ENCODE measurements at places on chromosomes 16 and 17.

- no peak for DNase-seq
Measured at GRCh38 chr17:37671028-37671823, 28.0 kb upstream of the DDX52 start.

DNA sequence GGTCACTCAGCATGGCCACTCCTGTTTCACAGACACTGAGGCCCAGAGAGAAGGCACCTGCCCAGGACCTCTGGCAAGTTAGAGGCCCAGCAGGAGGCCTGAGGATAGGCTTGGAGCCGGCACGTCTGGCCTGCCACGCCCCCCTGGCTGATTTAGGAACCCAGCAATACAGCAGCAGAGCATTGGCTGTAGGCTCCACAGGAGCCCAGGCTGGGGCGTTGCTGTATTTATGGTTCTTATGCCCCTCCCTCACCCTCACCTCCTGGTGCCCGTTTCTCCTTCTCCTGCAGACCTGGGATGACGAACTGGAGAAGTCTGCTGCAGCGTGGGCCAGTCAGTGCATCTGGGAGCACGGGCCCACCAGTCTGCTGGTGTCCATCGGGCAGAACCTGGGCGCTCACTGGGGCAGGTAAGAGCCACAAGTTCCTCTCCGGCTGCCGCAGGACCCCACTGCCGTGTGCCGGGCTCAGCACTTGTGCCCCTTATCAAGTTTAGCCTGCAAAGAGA is 25.8 kb downstream of the CRISPLD2 start:
- DNase-seq = no peak

DNA sequence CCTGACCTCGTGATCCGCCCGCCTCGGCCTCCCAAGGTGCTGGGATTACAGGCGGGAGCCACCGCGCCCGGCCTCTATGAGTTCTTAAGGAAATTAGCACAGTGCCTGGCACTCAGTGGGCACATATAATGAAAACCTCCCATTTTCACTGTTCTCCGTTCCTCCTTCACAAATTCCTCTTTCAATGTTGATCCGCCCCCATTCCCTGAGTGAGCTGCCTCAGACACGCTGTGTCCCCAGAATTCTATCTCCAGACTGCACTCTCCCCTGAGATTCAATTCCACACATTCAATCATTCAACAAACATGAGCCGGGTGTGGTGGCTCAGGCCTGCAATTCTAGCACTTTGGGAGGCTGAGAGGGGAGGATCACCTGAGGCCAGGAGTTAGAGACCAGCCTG is 7.0 kb downstream of the P2RX1 start:
- no peak for DNase-seq

DNA sequence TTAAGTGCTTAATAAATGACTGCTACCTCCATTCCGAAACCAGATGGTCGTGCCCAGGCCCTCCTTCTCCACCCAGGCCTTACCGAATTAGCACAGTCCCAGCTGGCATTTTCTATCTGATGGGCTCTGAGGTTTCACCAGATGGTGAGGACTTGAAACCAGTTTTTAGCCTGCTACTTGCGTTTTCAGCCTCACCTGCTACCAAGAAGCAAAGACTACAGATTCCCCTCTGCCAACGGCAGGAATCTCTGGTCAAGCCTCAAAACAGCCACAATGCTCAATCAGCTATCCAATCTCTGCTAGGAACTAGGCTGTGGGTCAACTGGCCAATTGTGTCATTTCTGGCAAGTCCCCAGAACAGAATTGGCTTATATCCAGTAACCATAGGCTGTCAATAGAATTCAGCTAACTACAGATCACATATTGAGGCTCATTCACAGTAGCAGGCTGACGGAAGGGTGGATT is 11.7 kb downstream of the PECAM1 start:
- DNase-seq = no peak

DNA sequence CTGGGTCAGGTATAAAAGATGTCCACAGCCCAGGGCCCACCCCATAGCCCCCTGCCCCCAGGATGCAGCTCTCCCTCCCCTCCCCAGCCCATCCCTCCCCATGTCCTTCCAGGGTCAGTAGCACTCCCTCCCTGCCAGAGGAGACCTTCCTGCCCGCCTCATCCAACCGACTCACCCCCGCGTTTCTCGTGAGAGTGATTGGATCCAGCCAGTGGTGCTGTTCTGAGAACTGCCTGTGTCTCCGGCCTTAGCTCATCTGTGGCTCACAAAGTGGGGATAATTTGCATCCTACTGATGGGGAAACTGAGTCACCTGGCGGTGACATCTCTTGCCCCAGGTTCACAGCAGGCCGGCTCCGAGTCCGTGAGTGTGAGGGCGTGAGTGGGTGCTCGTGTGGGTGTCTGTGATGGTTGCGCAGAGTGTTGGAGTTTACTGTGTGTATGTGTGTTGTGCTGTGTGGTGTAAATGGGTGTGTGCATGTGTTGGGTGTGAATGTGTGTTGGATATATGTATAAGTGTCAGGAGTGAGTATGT is 90.7 kb upstream of the GSE1 start:
- no peak for DNase-seq

GRCh38 chr17:21814776-21815175 is 122.5 kb downstream of the KCNJ18 start:
- no peak for DNase-seq

- DNase-seq = peak; percentile 72
Measured at GRCh38 chr16:3963203-3963602, 82.7 kb upstream of the CREBBP start.

DNA sequence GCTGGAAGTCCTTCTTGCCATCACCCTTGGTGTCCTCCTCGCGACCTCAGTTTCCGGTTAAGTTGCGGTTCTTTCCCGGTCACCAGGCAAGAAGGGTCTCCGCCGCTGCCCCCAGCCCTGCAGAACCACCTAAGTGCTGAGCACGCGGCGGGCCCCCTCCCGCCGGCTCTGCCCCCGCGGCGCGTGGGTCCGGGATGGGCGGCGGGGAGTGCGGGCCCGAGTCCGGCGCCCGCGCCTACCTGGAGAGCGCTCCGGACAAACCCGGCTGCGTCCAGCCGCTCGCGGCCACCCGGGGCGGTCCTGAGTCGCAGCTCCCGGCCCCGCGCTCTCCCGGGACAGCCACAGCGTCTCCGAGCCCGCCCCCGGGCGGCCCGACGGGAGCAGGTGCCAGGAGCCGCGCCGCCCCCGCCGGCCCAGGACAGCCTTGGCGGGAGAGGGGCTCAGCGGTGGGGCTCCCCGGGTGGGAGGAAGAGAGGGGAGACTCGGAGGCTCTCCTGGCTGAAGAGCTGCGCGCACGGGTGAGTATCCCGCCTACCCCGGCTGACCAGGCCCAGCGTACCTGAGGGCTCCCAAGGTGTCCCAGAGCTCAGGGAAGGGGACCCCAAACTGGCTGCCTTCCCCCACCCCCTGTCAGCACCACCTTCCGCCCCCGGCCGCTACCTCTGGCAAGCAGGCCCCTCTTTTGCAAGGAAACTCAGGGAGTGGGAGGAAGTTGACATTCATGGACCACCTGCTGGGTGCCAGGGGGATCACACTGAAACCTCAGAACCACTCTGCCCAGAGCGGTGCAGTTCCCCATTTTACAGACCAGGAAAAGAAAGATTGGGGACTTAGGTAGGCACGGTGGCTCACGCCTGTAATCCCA is 22.2 kb upstream of the C17orf113 start:
- DNase-seq = peak; percentile 41

DNA sequence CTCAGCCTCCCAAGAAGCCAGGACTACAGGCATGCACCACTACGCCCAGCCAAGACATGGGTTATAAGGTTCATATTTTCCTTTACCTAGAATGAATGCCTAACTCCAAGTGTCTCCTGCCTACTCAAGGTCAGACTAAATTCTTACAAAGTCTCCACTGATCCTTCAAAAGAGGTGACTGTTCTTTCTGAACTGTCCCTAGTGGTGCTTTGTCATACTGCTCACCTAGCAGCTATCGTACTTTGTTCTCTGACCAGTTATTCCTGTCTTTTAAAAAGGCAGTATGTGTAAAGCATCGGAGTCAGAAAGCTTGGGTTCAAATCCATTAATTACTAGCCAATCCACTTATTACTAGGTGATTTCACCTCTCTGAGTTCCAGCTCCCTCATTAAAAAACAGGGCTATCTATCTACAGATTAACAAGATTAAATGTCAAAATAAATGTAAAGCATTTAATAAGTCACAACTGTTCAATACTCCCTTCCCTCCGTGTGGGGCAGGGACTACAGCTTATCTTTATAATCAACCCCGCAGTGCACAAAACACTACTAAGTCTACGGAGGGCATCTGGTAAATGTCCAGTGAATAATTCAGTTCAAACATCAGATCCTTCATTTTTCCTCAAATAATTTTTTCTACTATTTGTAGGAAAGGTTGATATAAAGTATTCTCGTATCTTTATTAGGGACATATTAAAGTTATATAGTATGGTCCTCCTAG is 20.0 kb upstream of the ITGA2B start:
- no peak for DNase-seq

DNA sequence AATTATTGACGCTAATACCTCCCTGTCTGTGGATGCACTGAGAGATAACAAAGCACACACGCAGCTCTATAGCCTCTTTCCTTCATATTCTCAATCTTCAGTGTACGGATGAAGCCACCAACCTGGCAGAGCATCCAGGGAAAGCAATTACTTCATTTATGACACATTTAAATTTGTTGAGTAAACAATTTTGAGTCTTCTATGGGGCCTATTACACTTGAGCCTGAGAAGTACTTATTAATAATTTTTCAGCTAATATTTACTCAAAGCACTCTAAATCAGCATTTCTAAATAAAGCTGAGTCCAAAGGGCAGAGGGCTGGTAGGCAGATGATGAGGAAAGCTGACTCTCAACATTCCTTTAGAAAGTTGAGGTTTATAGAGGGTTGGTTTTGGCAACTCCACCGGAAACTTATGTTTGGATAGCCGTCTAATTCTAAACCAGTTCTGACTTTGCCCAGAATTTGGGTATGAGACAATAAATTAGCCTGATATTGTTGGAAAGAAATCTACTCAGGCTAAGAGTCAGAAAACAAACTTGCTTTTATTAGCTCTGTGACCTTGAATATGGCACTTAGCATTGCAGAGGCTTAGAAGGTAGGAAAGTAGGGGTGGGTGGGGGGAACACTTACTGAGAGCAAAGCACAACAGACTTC is 643.5 kb downstream of the CDH11 start:
- no peak for DNase-seq

DNA sequence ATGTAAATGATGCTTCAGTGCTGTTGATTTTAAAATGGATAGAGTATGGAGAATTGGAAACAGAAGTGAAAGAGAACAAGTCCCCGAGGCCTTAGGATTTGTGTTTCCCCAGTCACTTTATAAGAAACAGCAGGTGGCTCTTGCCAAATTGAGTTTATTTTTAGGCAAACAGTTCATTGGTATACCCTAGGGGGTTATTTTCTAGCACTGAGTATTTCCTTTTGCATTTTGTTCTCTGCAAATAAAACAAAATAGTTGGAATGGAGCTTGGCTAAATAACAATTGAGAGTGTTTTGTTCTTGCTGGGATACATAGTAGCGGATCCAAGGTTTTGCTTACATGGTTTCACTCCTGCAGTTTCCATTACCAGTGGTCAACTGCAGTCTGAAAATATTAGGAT is 591.1 kb upstream of the C16orf82 start:
- DNase-seq = no peak
